Fibroblast of villous mesenchyme (primary cell): ENCODE measurements at places on chromosomes 3 and 15. TPM values are rescaled to one million over a fixed set of nuclear protein-coding genes. Genes with fewer than 3 reads are reported as not detected.

The PP2D1 gene
- not detected in 2 replicates for total RNA-seq

The SPATA12 gene
- total RNA-seq = not detected in 2 replicates

The KLHL40 gene
- not detected in 2 replicates for total RNA-seq

The NANOGP8 gene
- 0.32 TPM in 1 of 2 replicates, not detected in the other for total RNA-seq

The CHRM5 gene
- under 0.01 TPM in 2 replicates for total RNA-seq

The FSIP1 gene
- 0.97 and 2.6 TPM in 2 replicates for total RNA-seq

The IL20RB gene
- 1.6 and 2.2 TPM in 2 replicates for total RNA-seq

The FXR1 gene
- total RNA-seq = 97.3 and 131 TPM in 2 replicates

The PRC1 gene
- 61.5 and 113 TPM in 2 replicates for total RNA-seq

The PPM1L gene
- 0.86 and 0.97 TPM in 2 replicates for total RNA-seq

The GOLGA8K gene
- total RNA-seq = not detected in 2 replicates

The PRKCI gene
- total RNA-seq = 81.8 and 98.4 TPM in 2 replicates

The ISL2 gene
- 0.64 TPM in 1 of 2 replicates, not detected in the other for total RNA-seq

The RBP2 gene
- not detected in 2 replicates for total RNA-seq

The ZNF662 gene
- 3.5 and 3.9 TPM in 2 replicates for total RNA-seq

The TPRA1 gene
- total RNA-seq = 26.4 and 40.6 TPM in 2 replicates

The CLK3 gene
- 33.2 and 38.4 TPM in 2 replicates for total RNA-seq

The RTP3 gene
- 0.43 TPM in 1 of 2 replicates, not detected in the other for total RNA-seq

The SLC15A2 gene
- under 0.01 and 0.43 TPM in 2 replicates for total RNA-seq

The CCDC51 gene
- 15.5 and 21.2 TPM in 2 replicates for total RNA-seq

The AVEN gene
- 37.1 and 39.6 TPM in 2 replicates for total RNA-seq

The GATM gene
- total RNA-seq = under 0.01 and 0.32 TPM in 2 replicates

The CTXN2 gene
- total RNA-seq = not detected in 2 replicates

The SLC24A5 gene
- not detected in 2 replicates for total RNA-seq

The C3orf22 gene
- total RNA-seq = not detected in 2 replicates

The ARPIN gene
- total RNA-seq = 10.8 and 16.1 TPM in 2 replicates

The PDZRN3 gene
- 32.5 and 33.7 TPM in 2 replicates for total RNA-seq

The TMC3 gene
- not detected in 2 replicates for total RNA-seq

The KLHL6 gene
- total RNA-seq = not detected in 2 replicates

The CCR8 gene
- not detected in 2 replicates for total RNA-seq

The FAM81A gene
- total RNA-seq = under 0.01 TPM in 2 replicates

The EPHA3 gene
- total RNA-seq = under 0.01 and 0.64 TPM in 2 replicates

The CCDC50 gene
- total RNA-seq = 102 and 107 TPM in 2 replicates

The ZNF619 gene
- 3.9 and 5.2 TPM in 2 replicates for total RNA-seq

The PSTPIP1 gene
- total RNA-seq = not detected in 2 replicates

The MEIS2 gene
- total RNA-seq = 40.9 and 73.0 TPM in 2 replicates

The CLDN16 gene
- under 0.01 and 0.43 TPM in 2 replicates for total RNA-seq

The SERPINI2 gene
- not detected in 2 replicates for total RNA-seq

The ESYT3 gene
- under 0.01 TPM in 2 replicates for total RNA-seq

The SLC22A14 gene
- 0.32 and 0.86 TPM in 2 replicates for total RNA-seq

The GOLGA6L22 gene
- total RNA-seq = not detected in 2 replicates

The AADAC gene
- 0.32 TPM in 1 of 2 replicates, not detected in the other for total RNA-seq

The OR5K2 gene
- not detected in 2 replicates for total RNA-seq
